ENCODE measurements at places on chromosomes 12 and 14. TPM values are rescaled to one million over a fixed set of nuclear protein-coding genes. Genes with fewer than 3 reads are reported as not detected.

DNA sequence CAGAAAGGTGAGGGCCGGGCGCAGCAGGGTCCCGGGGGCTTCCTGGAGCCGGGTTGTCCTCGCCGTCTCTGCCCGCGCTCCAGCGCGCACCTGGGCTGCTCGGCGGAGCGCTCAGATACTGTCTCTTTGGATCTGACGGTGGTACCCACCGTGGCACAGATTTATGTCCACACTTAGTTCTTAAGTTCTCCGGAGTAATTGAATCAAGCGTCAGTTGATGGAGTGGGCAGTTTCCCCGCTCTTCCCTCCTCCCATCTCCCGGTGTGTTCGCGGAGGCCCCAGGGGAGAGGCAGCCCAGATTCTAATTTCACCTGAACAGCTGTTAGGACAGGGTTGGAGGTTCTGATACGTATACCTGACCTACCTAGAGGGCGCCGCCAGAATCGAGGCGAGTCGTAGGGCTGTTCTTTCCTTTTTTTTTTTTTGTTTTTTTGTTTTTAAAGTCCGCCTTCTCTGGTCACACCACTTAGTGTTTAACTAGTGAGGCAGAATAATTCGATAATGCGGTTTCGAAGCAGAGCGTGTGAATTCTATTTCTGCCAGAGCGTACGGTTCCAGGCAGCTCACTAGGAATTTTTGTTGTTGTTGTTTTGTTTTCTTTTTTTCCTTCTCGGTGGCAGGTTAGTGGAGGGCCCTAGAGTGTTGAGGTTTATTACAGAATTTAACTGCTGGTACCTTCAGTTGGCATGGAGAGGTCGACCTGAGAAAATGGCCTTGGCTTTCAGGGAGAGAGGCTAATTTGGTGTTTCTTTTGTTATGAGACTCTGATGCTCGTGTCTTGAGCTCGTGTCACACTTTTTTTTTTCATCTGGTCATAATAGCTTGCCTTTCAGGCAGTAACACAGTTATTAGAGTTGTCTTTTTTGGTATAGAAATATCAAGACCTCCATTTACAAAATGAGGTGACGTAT, 22.3 kb upstream of the GNS start:
- H3K4me3 ChIP-seq = no peak overlapping the region
- peaks cover 53% of the 10 kb centered on the region for H3K27me3 ChIP-seq
- no peaks in the 10 kb centered on the region for H3K4me1 ChIP-seq
- no peaks in the 10 kb centered on the region for H3K36me3 ChIP-seq

GRCh38 chr12:50706606-50707005, 57.3 kb upstream of the ATF1 start:
- H3K4me1 ChIP-seq = 0 out of 2 replicates have a peak, but pooled peaks cover 8% of the 10 kb centered on the region
- H3K27me3 ChIP-seq = no peaks in the 10 kb centered on the region
- no peak overlapping the region for H3K4me3 ChIP-seq
- H3K36me3 ChIP-seq = peaks cover 26% of the 10 kb centered on the region
- H3K27ac ChIP-seq = no peak overlapping the region

Gene CCDC177
- total RNA-seq = not detected

DNA sequence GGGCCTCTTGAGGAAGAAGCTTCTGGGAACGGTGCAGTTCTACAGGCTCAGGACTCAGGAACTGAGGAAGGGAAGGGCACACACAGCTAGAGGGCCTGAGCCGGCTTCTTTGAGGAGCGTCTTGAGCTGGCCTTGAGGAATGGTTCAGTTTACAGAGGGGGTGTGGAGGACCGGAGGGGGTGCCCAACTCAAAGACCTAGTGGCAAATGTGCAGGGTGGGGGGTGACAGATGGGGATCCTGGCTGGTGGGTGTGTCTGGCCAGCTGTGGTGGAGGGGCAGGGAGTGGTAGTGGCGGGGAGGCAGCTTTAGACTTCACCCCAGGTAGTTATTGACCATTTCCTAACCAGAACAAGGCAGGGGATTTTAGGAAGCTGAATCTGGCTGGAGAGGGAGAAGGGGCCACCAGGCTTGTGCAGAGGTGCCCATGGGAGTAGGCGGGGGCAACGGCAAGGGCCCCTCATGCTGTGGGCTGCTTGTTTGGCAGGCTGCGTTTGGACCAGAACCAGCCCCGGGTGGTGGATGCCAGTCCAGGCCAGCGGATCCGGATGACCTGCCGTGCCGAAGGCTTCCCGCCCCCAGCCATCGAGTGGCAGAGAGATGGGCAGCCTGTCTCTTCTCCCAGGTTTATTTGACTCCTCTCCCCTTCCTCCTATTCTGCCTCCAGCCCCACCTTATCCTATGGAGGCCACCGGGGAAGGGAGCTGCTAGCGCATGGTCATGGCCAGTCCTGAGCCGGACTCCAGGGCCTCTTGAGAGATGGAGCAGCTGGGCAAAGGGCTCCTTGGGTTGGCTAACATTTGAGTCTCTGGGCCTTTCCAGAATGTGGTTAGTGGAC, 27.8 kb downstream of the PAPLN start:
- H3K27ac ChIP-seq = no peak overlapping the region
- no peak for DNase-seq
- no peaks in the 10 kb centered on the region for H3K36me3 ChIP-seq

DNA sequence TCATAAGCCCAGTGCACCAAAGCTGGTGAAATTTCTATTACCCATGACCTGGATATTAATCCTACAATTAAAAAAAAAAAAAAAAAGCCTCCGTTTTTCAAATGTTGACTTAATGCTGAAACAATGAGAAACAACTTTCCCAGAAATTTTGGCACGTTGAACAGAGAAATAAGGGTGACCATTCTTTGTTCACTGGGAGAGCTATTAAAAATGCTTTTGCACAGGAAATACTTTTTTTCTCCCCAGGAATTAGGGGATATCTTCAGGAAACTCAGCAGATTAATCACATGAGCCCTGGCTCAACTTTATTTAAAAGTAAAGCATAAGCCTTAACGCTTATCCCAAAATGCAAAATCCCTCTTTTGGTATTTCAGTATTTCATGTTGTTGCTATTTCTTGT, 54.8 kb upstream of the FLRT2 start:
- H3K36me3 ChIP-seq = no peaks in the 10 kb centered on the region
- H3K27ac ChIP-seq = 0 out of 2 replicates have a peak overlapping the region, but pooled peaks have one; percentile 26
- peaks cover 36% of the 10 kb centered on the region for H3K4me1 ChIP-seq
- H3K27me3 ChIP-seq = no peaks in the 10 kb centered on the region
- peak; percentile 42 for DNase-seq

- no peak overlapping the region for H3K4me3 ChIP-seq
- no peaks in the 10 kb centered on the region for H3K36me3 ChIP-seq
These were observed 440.8 kb downstream of the NRXN3 start for GRCh38 chr14:78610994-78611393.

DNA sequence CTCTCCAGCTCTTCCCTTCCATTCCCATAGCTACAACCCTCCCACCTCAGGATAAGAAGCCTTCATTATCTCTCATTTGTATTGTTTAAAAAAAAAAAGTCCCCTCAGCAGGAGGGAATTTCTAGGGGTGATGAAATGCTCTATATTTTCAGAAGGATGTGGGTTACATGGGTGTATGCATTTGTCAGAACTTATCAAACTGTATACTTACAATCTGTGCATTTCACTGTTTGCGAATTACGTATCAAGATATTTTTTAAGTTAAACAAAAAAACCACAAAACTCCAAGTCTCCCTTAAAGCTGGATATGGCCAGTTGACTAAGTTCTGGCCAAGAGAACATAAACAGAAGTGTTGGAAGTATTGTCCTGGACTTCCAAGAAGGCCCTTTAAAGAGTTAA, 2.0 kb upstream of the FKBP11 start:
- H3K36me3 ChIP-seq = peaks cover 18% of the 10 kb centered on the region
- DNase-seq = no peak
- no peak overlapping the region for H3K4me3 ChIP-seq
- peaks cover 10% of the 10 kb centered on the region for H3K4me1 ChIP-seq
- H3K27ac ChIP-seq = no peak overlapping the region

Gene YEATS4
- total RNA-seq = 21.6 TPM

DNA sequence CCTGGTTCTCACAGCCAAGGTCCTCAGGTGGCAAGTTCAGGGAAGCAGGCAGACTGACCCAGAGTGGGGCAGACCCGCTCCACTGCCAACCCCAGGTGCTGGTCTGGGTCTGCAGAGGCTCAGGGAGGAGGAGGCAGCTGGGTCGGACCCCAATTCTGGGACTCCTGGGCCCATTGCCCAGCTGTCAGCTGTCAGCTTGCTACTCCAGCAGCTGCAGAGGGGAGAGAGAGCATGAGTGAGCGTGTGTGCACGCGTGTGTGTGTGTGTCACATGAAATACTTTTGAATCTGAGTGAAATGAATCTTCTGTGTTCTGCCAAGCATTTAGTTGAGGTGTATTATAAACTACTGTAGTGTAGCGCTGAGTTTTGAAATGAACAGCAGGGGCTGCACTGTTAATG, 30.8 kb downstream of the XRCC3 start:
- H3K4me1 ChIP-seq = peaks cover 12% of the 10 kb centered on the region
- no peak overlapping the region for H3K4me3 ChIP-seq
- DNase-seq = no peak

Gene PSMB5
- total RNA-seq = 263 TPM

Gene AMN
- not detected for total RNA-seq
